SHP77 treated with DMSO at 0.1 percent for 48 hours (cell line): ENCODE measurements at places on chromosomes 16 and 17.

DNA sequence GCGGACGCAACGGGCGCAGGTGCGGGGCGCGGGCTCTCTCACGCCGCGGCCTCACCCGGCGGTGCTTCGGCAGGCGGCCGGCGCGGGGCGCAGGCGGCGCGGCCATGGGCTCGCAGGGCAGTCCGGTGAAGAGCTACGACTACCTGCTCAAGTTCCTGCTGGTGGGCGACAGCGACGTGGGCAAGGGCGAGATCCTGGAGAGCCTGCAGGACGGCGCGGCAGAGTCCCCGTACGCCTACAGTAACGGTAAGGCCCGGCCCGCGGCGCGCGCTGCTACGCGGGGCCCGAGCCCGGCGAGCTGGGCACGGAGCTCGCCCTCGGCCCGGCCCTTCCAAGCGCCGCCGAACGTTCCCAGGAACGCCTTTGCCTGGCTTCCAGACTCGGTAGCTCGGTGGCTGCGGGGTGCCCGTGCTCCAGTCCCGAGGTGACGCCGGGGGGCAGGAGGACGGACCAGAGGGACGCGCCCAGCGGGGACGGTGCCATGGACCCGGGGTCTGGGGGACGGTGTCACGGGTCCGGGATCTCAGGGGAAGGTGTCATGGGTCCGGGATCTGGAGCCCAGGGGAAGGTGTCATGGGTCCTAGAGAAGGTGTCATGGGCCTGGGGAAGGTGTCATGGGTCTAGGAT is 435 bp downstream of the RAB40C start:
- DNase-seq, result no peak

DNA sequence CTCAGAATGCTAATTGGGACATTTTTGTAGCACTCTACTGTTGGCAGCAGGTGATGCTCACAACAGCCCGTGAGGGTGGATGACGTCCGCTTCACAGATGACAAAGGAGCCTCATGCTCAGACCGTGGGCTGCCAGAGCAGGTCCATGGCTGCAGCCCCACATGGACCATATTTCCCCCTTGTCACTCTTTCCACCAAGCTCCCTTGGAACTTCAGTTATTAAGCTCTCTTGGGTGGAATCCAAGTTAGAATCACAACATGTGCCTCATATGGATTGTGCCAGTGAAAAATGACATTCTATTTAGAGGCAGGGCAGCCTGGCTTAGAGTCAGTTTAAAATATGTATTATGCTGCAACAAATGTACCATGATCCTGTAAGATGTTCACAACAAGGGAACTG is 33.2 kb upstream of the STH start:
- no peak for DNase-seq

GRCh38 chr17:3866276-3866675 is 20.2 kb upstream of the NCBP3 start:
- no peak for DNase-seq

GRCh38 chr17:32912218-32912897 is 15.6 kb upstream of the TMEM98 start:
- DNase-seq, result no peak

GRCh38 chr16:75732871-75733270 is 6.6 kb upstream of the CPHXL start:
- DNase-seq, result no peak

DNA sequence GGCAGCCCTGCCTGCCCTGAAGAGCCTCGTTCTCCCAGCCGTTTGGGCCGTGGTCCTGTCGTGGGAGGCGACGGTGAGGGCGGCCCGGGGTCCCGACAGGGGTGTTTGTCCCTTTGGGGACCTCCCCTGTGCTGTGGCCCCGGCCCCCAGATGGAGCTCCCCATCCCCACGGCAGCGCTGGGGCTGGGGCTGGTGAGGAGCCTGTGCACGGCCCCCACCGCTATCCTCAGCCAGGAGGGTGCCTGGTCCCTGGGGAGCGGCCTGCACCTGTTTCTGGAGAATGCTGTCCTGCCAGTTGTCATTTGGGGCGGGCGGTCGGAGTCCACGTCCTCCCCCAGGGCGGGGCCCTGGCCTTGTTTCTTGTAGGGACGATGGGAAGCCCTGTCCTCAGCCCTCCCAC is 6.6 kb downstream of the CAPN15 start:
- no peak for DNase-seq

DNA sequence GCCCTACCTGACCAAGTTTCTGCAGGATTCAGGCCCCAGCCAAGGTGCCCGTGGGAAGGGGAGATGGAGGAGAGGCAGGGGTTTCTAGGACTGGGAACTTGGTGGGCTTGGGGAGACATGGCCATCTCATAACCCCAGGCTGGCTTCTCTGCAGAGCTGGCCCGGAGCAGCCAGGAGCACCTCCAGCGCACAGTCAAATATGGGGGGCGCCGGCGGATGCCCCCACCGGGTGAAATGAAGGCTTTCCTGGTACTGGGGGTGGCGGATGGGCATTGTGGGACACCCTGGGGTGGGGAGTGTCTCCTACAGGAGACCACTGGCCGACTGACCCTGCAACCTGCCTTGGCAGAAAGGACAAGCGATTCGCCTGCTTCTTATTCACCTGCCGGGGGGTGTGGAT is 9.2 kb upstream of the SMIM5 start:
- DNase-seq, result no peak

GRCh38 chr16:27226476-27226875 is 23.1 kb downstream of the KDM8 start:
- DNase-seq, result no peak
